AG04450 (cell line): ENCODE measurements at places on chromosomes 1 and 21.

DNA sequence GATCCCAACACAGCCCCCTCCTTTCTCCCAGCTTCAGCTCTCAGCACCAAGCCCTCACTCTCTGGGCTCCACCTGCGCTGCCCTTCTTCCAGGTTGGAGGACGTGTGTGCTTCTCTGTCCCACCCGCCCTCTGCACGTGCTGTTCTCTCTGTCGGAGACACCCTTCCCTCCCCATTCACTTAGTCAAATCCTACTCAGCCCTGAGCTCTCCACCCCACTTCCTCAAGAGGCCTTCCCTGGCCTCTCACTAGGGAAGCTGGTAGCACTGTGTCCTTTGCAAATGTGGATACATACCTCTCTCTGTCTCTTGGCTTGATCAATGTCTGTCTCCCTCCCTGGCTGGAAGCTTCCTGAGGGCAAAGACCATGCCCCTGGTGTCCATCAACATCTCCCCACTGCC is 43.0 kb downstream of the TNFRSF8 start:
- no peak for DNase-seq

- DNase-seq, result no peak
Observed at GRCh38 chr1:110053552-110054428, 16.7 kb downstream of the ALX3 start.

- DNase-seq, result no peak
Observed at GRCh38 chr1:119984771-119985170, 84.7 kb downstream of the NOTCH2 start.

DNA sequence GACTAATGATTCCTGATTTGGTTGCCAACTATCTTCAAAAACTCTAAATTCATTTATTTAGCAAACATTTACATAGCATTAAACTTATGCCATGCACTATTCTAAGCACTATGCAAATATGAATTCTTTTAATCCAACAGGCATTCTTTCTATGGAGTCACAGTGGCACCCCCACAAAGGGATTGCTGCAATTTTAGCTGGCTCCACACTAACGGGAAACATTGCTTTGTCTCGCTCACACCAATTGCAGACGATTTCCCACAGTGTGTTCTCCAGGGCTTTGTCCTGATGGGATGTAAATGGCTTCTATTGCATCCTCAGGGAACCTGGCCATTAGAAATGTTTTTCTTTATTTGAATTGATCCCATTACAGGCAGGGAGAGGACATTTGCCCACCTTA is 259.1 kb downstream of the BARHL2 start:
- DNase-seq, result no peak

GRCh38 chr1:201771466-201771865 is 57.5 kb upstream of the IPO9 start:
- DNase-seq, result no peak

DNA sequence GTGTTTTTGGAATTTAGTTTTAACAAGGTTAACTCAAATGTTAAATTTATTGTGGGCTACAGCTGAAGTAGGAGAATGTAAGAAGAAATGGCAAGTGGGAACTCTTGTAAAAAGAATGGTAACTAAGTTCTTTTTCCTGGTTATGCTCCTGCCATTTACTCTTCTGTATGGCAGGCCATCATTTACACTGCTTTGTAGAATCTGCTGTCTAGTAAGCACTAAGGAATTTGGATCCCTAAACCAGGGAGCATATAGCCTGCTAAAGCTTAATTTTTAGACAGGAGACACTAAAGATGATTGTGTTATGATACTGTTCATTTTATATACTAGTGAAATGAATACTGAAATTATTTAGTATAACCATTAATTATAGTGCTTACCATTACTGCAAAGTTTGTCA is 85.3 kb downstream of the CAMTA1 start:
- DNase-seq, result no peak

DNA sequence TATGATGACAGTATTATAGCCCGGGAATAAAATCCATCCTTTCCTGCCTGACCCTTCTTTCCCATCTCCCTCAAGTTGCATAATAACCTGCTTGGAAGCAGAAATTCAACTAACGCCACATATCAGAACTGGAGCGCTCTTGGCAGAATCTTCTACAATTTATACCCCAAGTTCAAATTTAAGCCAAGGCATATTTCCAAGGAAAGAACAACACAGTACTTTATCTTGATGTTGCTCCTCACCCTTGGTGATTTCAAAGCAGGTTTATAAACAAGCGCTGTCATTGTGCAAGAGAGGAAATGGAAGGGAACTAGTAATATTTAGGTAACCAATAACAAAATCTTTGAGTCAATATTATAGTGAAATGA is 38.0 kb upstream of the PTGFRN start:
- no peak for DNase-seq

- no peak for DNase-seq
Observed at GRCh38 chr1:85465099-85465785, at the start of gene DDAH1. DDAH1 (minus strand) TSS chr1:85465159; CDS start chr1:85465045, 114 bp downstream.

- no peak for DNase-seq
Observed at GRCh38 chr1:179036844-179037465, 11.3 kb downstream of the FAM20B start.

DNA sequence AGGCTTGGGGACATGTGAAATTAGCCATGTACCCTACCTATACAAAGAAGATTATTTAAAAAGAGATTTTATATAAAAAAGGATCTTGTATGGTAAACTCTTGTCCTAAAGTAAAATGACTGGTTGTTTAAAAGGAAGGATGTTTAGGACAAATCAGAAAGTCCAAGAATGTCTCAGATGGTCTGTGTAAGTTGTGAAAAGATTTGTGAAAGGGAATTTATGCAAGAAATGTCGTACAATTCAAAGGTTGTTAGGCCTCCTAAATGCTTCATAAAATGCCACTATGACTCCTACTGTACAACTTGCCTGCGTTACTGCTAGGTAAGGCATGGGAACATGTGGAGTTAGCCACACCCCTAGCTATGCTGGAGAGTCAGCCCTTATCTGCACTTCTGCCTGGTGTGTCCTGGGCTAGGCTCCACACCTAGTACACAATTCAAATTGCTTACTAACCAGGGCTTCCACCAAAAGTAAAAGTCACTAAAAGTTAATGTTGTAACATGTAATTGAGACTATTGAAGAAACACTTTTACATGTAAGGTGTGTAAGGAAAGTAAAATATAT is 19.7 kb downstream of the PRDX6 start:
- DNase-seq, result no peak

GRCh38 chr1:171090604-171091003 is at the start of gene FMO3:
FMO3 (plus strand) TSS chr1:171090905; CDS start chr1:171092659, 1,754 bp downstream.
- no peak for DNase-seq

DNA sequence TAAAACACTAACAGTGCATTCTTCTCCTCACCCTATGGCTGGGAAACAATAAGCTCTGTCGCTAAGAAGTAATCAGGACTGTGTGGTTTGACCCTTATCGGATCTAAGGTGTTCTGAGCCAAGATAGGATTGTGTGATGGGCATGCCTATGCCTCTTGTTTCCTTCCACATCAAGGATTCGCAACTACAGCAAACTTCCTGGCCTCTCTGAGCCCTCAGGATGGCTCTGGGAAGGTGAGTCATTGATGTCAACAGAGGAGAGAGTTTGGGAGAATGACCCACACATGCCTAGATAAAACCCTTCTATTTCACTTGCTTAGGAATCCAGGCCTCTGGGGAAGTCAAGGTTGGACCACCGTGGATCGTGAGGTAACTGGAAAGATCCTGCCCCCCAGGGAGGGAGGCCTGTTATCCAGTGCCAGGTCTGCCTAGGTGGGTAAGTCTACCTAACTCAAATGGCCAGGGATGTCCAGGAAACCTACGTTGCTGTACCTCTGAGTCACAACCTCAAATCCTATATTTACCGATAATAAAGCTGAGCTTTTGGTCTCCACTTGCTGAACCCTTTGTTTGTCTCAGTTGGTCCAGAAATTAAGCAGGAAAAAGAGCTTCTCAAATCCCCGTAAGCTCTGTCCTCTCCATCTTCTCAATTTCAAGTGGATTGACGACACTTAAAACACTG is 27.4 kb downstream of the TIAM1 start:
- no peak for DNase-seq

GRCh38 chr1:183144752-183145151 is 41.3 kb upstream of the LAMC2 start:
- no peak for DNase-seq

DNA sequence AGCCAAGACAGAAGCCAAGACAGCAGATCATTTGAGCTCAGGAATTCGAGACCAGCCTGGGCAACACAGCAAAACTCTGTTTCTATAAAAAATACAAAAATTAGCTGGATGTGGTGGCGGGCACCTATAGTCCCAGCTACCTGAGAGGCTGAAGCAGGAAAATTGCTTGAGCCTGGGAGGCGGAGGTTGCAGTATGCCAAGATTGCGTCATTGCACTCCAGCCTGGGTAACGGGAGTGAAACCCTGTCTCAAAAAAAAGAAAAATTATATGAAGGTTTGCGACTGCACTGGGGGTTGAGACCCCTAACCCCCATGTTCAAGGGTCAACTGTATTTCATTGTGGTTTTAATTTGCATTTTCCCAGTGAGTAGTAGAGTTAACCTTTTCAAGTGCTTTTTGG is 16.3 kb downstream of the RNF11 start:
- DNase-seq, result no peak

- no peak for DNase-seq
Observed at GRCh38 chr1:154874465-154874864, 4.4 kb upstream of the KCNN3 start.

DNA sequence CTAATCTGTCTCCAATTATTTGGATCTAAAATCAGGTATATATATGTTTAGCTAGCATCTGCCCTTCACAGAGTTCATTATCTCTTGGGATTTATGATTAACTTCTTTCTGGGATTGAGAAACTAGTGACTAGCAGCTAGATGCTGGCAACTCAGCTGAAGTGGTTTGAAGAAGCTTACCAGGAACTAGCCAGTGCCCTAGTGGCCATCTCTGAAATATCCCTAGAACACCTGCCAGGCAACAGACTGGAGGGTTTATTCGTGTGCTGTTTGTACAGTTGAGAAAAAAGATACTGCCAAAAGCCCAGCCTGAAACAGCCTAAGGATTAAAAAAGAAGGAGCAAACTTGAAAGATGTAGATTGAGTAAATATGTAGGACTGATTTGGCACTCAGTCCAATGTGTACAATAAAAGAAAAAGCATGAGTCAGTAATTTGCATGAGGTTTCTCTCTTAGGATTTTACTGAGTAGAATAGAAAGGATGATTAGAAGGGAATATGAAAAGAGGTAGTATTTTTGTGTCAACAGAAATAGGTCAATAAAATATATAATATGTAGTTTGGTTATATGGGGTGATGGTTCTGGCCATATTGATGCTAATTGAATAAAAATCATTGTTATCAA is 1144.6 kb upstream of the ADGRL2 start:
- DNase-seq, result no peak

DNA sequence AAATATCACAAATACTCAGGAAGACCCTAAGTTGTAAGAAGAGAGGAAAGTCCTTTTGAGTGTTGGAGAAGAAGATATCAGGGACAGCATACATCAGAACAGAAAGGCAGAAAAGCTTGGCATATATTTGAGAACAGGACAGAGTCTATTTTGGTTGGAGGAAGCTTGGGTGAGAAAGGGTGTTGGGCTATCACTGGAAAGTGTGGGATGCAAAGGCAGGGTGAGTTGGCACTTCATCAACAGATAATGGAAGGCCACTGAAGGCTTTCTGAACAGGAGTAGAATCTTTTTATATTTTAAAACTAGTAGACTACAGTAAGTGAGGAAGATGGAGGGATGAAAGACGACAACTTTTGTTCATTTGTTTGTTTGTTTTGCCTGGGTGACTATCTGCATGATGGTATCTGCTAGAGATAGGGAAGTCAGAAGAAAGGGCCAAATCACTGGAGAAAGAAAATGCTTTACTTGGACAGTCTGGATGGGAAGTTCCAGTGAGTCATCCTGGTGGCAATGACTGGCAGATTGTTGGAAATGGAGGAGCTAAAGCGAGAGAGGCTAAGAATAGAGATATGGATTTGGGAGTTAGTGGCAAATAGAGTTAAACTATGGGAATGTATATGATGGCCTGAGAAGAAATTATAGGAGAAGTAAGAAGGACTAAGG is 33.7 kb upstream of the KCNA2 start:
- DNase-seq, result no peak

DNA sequence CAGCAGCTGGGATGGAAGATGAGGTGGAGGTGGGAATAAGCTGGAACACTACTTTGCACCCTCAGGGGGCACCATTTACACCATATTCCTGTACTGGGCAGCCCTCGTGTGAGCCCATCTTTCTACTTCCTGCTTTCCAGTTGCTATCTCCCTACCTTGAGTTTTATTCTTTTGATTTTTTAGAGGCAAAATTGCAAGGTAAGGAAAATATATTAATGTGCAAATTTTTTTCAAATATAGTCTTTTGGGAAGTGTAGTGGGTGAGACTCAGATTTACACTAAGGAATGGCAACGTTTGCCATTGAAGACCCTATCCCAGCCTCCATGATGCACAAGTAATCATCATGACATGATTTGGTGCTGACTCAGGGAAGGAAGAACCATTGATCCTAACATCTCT is 31.1 kb upstream of the DUSP23 start:
- no peak for DNase-seq

- DNase-seq, result peak; percentile 71
Observed at GRCh38 chr1:12480748-12481362, 137.2 kb downstream of the DHRS3 start.

DNA sequence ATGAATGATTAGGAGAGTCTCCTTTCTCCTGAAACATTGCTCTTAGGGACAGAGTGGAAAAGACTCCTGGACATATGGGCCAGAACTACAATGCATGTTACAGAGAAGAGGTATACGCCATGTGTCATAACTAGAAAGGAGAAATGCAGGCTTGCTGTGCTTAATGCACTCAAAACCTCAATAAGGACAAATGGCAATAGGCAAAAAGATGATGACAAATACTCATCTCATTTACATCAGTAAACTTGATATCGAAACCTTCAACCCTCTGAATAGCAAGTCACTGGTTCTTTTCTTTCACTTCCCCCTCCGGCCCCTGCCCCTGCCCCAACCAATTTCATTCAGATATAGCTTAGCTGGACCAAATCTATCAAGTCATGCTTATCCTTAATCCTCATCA is 1.9 kb upstream of the GPR88 start:
- DNase-seq, result no peak

- no peak for DNase-seq
Observed at GRCh38 chr1:72606216-72606810, 324.0 kb upstream of the NEGR1 start.

GRCh38 chr1:86389307-86389706 is 6.8 kb downstream of the ODF2L start:
- no peak for DNase-seq

DNA sequence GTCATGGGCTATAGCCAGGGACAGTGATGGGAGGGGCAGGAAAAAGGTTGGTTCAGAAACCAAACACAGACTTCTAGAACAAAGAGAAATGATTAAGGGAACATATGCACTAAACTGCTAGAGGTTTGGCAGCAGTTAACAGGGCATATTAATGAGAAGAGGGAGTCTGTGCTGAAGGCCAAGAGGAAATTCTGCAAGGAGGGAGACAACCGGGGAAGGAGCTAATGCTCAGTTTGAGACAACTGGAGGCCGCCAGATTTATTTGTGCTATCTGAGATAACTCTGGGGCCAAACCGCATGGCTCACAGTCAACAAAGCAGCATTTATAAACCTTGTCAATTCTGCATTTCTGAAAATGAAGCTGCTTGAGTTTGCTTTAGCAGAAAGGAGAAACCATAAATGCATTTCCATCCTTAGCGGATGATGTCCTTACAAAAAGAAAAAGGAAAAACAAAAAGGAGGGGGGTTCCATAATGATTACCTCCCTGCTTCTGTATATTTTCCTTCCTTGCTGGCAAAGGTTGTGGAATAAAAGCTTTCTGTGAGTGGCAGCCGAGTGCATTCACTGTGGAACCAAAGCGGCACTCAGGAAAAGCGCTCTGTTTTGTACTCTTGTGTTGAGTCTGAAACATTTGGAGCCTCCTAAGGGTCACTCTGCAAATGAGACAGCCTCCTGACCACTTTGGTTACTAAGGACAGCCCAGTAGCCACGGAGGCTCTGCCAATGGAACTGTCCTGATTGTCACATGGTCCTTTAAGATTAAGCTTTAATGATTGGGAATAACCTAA is 70.3 kb downstream of the SIM2 start:
- no peak for DNase-seq
